ENCODE measurements at places on chromosomes 2 and 18. TPM values are rescaled to one million over a fixed set of nuclear protein-coding genes. Genes with fewer than 3 reads are reported as not detected.

DNA sequence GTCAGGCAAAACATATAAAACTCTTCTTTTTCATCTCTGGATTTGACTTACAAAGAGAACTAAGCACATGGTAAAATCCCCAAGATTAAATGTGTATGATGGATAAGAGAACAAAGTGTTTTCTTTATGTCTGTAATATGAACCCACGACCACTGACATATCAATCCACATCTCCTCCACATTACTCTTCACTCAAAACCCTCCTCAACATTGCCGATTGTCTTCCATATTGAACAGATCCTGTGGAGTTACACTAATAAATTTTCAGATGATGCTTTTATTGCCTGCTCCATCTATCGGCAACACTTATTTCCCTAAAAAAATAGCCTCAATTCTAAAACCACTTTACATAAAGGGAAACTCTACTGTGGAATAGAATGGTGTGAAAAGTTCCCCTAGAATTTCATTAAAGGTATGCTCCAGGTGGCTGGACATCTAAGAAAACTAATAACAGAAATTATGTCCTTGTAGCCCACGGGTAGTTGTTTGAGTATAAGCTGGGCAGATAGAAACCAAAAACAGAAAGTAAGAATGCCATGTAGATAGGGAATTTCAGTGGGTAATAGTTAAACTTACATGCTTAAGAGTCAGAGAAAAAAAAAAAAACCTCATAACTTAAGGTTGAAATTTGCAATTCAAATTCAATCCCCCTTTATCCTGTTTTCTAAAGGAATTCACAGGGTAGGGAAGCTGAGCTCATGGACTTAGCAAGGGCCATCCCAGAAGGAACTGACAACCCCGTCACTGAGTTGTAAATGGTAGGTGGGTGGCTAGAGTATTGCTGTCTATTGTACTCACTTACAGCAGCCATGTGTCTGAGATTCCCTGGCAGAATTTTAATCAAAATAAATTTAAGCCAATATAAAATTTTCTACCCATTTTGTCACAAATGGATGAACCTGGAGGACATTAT is 305.4 kb upstream of the LYPD1 start:
- H3K36me3 ChIP-seq, result no peaks in the 10 kb centered on the region
- H3K27me3 ChIP-seq, result no peaks in the 10 kb centered on the region
- no peak overlapping the region for H3K4me3 ChIP-seq
- no peak overlapping the region for H3K27ac ChIP-seq

DNA sequence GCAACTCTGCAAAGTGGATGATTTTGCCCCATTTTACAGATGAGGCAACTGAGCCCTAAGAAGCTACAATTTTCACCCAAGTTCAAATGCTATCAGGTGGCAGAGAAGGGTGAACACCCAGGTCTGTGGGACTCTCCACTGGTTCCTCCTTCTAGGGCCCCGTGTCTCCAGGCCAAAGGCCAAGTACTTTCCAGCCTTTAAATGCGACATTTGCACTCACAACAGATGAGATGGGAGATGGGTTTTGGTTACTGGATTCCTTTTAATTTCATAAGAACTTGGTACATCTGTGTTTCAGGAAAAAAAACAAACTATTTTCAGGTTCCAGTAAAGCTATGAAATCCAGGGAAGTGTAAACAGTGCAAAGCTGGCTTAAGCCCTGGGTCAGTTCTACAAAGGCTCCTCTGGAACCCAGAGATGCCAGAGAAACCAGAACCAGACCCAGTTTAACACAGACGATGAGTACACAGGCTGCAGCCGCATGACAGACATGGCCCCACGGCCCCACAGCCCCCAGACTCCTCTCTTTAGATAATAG is 361.7 kb downstream of the ANAPC1 start:
- H3K4me1 ChIP-seq, result peaks cover 7% of the 10 kb centered on the region
- H3K27ac ChIP-seq, result no peak overlapping the region
- no peaks in the 10 kb centered on the region for H3K27me3 ChIP-seq
- no peak for DNase-seq
- no peaks in the 10 kb centered on the region for H3K36me3 ChIP-seq

The HOXD9 gene
- 3.2 TPM for total RNA-seq

The RASGRP3 gene
- 23.4 TPM for total RNA-seq

GRCh38 chr18:39215920-39216319 is 1650.3 kb upstream of the CELF4 start:
- no peak overlapping the region for H3K4me3 ChIP-seq
- no peak overlapping the region for H3K27ac ChIP-seq
- DNase-seq, result no peak

GRCh38 chr2:49175831-49176230 is 21.5 kb upstream of the FSHR start:
- H3K27me3 ChIP-seq, result no peaks in the 10 kb centered on the region
- no peak overlapping the region for H3K27ac ChIP-seq
- no peak overlapping the region for H3K4me3 ChIP-seq
- no peak for DNase-seq

The TUBA4B gene
- total RNA-seq, result not detected

DNA sequence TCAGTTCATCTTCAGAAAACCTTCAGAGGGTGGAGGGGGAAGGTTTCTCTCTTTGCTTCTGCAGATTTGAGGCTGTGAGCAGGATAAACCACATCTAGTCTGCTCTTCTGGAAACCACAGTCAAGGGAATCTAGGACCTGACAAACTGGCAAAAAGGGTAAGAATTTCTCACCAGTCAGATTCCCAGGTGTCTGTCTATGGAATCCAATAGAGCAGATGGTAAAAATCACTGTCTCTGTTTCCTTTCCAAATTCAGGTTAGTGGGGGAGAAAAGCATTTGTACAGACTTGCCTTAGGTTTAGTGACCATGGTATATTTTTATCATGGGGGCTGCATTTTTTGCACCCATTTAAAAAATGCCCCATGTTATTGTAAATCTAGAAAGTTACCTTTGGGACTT is 62.2 kb upstream of the POLE4 start:
- no peaks in the 10 kb centered on the region for H3K27me3 ChIP-seq
- H3K4me1 ChIP-seq, result no peaks in the 10 kb centered on the region
- DNase-seq, result peak; percentile 3
- H3K36me3 ChIP-seq, result no peaks in the 10 kb centered on the region
- H3K27ac ChIP-seq, result no peak overlapping the region
- H3K4me3 ChIP-seq, result no peak overlapping the region

- H3K27ac ChIP-seq, result no peak overlapping the region
- DNase-seq, result no peak
- H3K36me3 ChIP-seq, result no peaks in the 10 kb centered on the region
- no peaks in the 10 kb centered on the region for H3K27me3 ChIP-seq
These were observed 3.8 kb downstream of the FKBP7 start for GRCh38 chr2:178474560-178474959.

DNA sequence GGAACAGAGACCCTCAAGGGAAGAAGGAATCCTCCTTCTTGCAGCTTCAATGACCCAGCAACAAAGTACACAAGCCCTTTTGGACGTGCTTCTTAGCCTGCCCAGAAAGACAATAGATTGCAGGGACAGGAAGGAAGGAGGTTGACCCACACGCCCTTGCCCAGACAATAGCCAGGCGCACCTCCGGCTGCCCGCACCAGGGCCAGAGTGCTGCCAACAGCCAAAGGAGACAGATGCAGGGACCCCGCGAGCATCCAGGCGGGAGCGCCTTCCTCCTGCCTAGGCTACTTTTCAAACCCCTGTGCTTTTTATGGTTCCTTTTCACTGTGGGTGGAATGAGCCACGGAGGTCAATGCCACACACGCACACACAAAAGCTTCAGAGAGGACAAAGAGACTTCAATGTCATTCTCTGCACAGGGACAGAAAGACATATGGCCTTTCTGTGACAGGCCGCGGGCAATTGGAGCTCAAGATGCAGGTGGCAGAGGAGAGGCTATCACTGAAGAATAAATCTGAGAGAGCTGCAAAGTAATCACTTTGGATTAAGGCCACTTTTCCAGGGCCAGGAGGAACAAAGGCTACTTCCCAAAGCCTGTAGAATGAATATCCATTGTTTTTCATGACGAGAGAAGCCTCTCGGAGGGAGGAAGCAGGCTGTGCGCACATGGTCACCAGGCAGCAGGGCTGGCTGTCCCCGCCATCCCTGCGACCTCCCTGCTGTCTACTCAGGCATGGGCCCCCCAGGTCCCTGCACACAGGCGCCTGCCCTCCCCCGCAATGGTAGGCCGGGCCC is 300.6 kb downstream of the EIPR1 start:
- DNase-seq, result no peak
- H3K36me3 ChIP-seq, result no peaks in the 10 kb centered on the region
- H3K4me3 ChIP-seq, result no peak overlapping the region
- H3K4me1 ChIP-seq, result peaks cover 29% of the 10 kb centered on the region

GRCh38 chr18:59566533-59566971 is 130.7 kb downstream of the CCBE1 start:
- no peak overlapping the region for H3K4me3 ChIP-seq
- DNase-seq, result no peak
- H3K27me3 ChIP-seq, result peaks cover 2% of the 10 kb centered on the region
- H3K27ac ChIP-seq, result no peak overlapping the region

DNA sequence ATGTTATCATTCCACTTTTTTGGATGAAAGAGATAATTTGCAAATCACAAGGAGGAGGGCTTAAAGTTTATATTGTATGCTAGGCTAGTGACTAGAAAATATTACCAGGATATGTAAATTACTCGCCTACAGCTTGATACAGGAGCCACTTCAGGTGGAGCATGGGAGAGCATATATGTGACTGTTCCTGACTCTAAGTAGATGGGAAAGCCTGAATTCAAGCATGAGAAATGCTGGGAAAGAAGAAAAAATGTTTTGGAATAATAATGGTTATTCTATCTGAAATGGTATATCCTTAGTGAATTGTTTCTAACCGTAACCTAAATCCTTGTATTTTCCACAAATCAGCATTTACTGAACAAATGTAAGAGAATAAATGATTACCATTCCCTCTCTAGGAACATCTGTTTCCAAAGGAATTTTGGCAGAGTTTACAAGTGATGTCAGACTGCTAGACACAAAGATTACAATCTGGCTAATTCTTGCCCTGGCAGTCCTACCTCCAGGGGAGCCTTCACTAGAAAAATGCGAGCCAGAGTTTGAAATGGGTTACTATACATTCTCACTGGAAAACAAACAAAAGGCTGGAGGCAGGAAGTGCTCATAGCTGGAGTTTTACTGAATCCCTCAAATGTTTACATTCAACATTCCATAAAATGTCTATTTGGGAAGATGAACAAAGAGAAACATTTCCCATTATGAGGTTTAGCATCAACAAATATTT is 129.4 kb upstream of the MAPRE2 start:
- H3K27ac ChIP-seq, result peak overlapping the region; percentile 63
- no peak for DNase-seq
- no peak overlapping the region for H3K4me3 ChIP-seq
- H3K36me3 ChIP-seq, result no peaks in the 10 kb centered on the region

DNA sequence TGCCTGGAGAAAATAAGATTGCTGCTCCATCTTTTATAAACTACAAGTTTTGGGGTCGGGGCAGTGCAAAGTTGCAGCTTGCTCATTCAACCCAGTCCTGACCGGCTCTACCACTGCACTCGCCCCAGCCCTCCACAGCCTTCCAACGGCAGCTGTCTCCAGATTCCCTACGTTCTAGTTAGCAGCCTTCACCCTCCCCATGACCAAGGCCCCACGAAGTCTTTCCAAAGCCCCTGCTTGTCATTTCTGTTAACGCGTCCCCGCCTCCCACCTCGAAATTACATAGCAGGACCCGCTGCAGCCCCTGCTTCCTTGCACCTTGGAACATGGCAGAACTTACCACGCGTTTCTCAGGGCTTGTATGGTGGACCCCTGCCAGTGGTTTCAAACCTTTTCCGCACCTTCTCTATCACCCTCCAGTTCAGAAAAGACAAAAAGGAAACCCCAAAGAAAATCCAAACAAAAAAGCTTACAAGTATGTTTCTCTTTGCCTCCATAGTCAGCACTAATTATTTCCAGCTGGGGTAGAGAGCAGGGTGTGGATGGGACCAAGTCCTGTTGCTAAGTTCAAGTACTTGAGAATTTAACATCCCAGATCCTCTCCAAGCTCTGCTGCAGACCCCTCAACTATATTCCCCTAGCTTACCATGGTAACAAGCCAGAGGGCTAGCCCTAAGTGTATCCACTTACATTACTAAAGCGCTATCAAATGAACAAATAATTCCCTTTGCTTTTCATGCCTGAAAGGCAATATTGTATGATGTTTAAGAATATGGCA is 161.5 kb downstream of the TGIF1 start:
- H3K27ac ChIP-seq, result peak overlapping the region; percentile 47
- H3K36me3 ChIP-seq, result no peaks in the 10 kb centered on the region
- H3K4me1 ChIP-seq, result peaks cover 10% of the 10 kb centered on the region
- H3K4me3 ChIP-seq, result no peak overlapping the region
- no peaks in the 10 kb centered on the region for H3K27me3 ChIP-seq
- DNase-seq, result no peak

GRCh38 chr2:112092286-112093041 is 37.4 kb downstream of the TMEM87B start:
- no peaks in the 10 kb centered on the region for H3K27me3 ChIP-seq
- DNase-seq, result no peak
- no peak overlapping the region for H3K4me3 ChIP-seq
- no peaks in the 10 kb centered on the region for H3K4me1 ChIP-seq
- H3K27ac ChIP-seq, result no peak overlapping the region

DNA sequence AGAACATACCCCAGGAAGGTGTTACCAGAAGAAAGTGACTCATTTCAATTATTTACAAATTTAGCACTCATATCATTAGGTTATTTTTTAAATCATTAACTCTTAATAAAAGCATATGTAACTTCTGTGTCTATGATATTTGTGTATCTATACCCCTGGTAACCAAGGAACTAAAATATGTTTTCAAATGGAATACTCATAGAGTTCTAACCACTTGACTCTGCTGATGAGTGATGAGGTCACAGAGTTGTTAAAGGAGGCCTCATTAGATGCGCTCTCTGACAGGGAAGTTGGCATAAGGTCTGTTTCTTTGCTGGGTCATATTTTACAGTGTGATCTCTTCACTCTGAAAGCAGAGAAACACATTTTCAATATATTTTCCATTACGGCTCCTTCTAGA is 73.4 kb downstream of the CCDC150 start:
- no peak overlapping the region for H3K4me3 ChIP-seq
- H3K4me1 ChIP-seq, result no peaks in the 10 kb centered on the region
- H3K27ac ChIP-seq, result no peak overlapping the region
- DNase-seq, result no peak

DNA sequence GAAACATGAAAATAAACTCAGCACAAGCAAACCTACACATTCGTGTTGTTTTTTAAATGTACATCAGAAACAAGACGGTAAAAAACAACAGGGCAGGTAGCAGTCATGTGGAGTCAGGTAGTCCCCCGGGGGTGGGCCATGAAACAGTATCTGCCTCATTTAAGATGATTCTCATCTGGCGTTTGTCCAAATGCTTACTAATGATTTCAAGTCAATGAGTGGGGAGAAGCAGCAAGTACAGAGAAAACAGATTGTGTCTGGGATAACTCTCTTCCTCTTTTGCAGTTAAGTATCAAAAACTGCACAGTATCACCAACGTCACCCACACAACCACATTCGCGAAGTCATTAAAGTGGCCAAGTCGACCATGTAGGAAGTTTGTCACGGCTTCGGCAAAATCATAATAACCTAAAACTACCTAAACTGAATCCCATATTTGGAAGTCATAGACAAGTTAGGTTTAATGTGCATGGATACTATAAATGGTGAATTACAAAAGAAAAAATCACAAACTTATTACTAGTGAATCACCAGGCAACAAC is 1.3 kb downstream of the LAPTM4A start:
- H3K27ac ChIP-seq, result peak overlapping the region; percentile 100
- no peaks in the 10 kb centered on the region for H3K27me3 ChIP-seq
- DNase-seq, result no peak
- H3K4me3 ChIP-seq, result peak overlapping the region; percentile 89
